NCI-H2081 (cell line): ENCODE measurements at places on chromosomes 7 and 10.

DNA sequence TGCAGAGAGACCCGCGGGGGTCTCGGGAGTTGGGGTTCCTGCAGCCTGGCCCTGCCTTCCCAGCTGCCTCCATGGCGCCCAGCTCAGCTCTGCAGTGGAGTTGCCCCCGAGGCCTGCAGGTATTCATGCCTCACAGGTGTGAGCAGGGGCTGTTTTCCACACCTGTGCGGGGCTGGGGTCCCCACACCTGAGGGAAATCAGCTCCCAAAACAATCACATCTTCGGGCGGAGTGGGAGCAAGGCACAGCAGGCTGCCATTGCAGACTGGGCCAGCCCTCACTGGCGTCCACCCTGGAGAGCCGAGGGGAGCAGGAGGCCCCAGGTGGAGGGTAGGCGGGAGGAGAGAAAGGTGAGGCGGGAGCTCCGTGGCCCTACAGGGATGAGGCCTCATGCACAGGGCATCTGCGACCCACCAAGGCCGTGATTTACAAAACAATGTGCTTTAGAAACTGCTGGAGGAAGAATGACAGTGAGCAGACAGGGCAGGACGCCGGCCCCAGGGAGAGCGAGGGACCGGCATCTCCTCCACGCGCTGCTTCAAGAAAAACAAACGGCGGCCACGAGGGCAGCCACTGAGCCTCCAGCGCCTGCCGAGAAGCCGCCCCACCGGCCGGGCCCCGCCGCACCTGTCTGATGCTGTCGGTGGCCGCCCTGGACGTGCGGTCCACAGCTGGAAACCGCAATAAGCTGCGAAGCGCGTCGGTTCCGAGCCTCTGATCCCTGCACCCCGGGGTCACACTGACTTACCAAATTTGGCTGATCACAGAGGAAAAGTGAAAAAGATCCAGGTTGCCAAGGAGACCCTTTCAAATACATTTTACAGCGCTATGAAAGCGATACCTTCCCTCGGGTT is 53.0 kb upstream of the PDGFA start:
- no peak for DNase-seq

DNA sequence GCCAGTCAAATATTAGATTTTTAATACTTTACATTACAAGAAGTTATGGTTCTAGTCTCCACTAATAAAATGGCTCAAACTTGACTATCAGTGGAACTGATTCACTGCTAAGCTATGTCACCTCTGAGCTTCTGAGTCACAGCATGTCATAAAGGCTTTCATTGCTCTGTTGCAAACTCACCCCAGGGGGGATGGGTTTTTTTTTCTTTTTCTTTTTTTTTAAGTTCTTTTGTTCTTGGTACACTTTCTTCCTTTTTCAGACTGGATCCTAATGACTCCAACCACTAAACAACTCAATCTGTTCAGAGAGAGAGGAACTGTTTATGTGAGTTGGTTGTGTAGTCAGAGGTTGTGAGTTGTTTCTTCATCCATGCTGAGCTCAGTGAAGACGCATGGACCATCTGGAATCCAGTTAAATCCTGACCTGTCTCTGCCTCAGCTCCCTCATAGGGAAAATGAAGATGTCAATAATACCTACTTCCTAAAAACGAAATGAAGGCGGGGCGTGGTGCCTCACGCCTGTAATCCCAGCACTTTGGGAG is 11.0 kb downstream of the MYOF start:
- no peak for DNase-seq

GRCh38 chr7:148935451-148935850 is 51.4 kb upstream of the EZH2 start:
- DNase-seq: no peak

GRCh38 chr7:20861468-20861867 is 74.8 kb upstream of the SP8 start:
- no peak for DNase-seq

DNA sequence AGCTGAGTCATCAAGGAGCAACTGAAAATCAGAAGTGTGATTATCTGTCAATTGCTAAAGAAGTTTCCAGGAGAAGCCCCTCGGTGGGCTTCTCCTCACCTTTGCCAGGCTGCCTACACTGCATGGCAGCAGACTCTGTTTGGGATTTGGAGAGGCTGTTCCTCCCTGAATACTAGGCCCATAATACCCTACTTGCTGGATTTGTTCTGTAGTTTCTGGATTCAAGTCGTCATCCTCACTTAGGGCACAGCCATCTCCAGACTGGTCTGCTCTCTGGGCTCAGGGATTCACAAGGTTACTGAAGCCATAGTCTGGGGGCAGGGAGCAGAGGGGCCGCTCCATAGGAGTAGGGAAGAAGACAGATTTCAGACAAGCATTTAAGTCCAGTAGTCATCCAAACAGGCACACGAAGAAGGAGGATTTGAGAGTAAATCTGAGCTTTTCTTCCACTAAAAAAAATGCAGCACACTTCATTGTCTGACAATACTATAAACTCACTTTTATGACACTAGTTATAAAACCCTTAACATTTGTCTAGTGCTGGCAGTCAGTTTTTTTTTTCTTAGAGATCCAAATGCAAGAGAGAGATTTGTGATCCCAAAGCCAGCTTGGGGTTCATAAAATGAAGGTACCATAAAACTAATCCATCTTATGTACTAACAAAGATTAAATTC is 723.3 kb downstream of the GRID1 start:
- no peak for DNase-seq

DNA sequence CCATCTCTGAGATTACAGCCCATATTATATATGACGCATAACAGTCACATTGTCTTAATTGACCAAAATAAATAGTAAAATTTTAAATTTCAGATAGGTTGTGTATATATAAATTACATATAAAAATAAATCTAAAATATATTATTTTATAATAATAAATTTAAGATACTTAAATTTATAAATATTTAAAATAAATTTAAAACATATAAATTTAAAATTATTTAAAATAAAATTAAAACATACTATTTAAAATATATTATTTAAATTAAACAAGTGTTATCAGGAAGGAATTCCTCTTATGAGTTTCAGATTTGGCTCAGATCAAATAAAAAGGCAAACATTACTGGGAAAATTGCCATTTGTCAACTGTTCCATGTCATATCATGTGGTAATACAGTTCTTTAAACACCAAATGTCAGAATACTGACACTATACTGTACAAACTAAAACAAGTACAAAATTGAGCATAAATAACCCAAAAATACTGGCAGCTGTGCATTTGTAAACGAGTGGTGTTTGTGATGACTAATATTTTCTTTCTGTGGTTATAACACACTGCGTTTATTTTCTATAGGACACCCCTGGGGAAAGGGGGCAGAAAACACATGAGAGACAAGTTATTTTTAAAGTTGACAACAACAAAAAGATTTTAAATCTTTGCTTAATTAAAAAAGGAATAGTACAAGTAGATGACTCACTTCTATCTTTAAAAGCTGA is 71.3 kb upstream of the DGKB start:
- no peak for DNase-seq

- no peak for DNase-seq
Observed at GRCh38 chr7:78323118-78323517, 524.5 kb downstream of the PHTF2 start.

GRCh38 chr10:33382921-33383713 is 48.6 kb upstream of the NRP1 start:
- no peak for DNase-seq

DNA sequence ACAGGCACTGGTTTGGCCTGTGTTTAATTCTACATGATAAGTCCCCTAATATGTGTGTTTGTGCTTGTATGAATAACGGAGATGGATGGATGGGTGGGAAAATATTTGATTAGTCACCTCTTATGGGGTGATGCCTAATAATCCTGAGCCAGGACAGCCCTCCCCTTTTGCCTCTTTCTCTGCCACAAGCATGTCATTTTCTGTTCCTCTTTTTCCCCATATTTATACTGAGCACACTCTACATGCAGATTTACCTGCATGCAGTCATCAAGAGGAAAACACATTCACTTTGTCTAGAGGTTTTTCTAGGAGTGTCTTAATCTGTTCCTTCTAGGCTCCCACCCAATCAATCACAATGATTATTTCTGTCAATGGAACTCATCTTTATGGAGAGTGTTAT is 111.6 kb upstream of the TBX20 start:
- DNase-seq: no peak

- no peak for DNase-seq
Observed at GRCh38 chr7:156998988-156999957, 11.2 kb downstream of the MNX1 start.

DNA sequence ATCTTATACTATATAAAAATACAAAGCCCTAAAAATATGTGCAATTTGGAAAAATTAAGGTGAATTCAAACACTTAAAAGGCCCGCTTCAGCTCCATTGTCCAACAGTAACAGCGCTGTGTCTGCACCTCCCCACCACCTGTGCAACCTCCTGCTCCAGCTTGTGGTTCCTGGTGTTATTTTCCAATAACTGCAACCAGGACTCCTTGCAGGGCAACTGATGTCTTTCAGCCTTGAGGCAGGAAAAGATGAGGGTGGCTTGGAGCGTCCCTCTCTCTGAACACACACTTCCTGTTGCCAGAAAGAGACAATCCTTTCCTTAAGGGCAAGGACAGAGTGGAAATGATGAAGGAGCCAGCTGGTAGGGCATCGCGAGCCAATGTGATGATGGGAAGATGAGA is 336.0 kb downstream of the GLRX3 start:
- DNase-seq: no peak

- no peak for DNase-seq
Observed at GRCh38 chr7:30240106-30240800, 44.1 kb upstream of the ZNRF2 start.

DNA sequence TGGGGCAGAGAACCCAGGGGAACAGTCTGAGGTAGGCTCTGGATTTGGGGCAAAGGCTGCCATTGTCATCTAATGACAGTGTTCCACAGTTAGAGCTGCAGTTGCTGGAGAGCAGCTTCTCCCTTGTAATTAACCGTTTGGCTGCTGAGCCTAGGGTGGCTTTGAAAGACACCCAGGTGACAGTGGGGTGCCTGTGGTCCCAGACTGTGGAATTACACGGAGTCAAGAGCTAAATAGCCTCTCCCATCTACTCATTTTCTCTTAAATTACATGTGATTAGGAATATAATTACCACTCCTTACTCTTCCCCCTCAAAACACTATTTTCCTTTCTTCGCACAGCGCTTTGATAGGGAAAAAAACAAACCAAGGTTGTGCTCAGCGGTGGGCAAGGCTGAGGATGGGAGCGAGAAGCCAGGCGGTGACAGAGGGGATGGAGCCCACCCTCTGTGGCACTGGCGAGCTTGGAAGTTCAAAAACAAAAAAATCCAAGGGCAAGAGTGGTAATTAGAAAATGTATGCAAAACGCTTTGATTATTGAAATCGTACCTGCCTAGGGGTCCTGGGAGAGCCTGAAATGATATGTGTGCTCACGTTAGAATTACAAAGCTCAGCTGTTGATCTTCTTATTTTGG is 44.1 kb downstream of the BAMBI start:
- no peak for DNase-seq

GRCh38 chr7:148699782-148700629 is 1.3 kb downstream of the CUL1 start:
- no peak for DNase-seq

DNA sequence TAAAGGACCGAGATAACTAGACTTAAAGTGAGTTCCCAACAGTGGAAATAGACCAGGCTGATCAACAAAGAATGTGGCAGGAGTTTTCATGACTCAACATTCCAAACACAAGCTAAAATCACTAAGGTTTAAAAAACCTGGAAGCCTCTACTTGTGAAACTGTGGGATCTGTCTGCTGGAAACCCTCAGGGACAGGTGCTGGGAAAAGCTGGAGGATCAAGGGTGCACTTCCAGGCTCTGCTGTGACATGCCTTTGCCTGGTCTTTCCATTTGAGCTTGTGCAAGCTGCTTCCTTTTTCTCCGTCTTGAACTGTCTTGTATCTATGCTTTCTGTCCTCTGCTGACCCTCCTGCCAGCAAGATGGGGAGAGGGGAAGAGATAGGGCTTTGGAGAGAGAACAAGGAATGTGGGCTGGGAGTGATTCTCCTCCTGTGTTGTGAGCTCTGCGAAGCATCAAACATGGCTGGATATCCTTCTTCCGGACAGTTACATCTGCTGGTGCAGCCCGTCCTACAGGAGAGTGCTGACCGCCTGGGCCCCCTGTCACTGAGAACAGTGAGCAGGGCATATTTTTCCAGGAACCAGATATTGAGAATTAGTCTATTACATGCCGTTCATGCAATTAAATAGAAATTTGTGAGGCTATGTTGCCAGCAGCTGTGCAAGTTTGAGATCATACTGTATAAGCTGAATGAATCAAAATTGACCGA is 25.5 kb downstream of the ARHGAP22 start:
- no peak for DNase-seq
